Stimulated activated CD4-positive, alpha-beta T cell treated with anti-CD3 and anti-CD28 coated beads, TNF-alpha, amount 100 ng/mL, for 48 hours (primary cell): ENCODE measurements at places on chromosomes 1 and 21.

GRCh38 chr21:43306911-43307676 lies 119.8 kb downstream of the SIK1 start:
- no peak for DNase-seq

DNA sequence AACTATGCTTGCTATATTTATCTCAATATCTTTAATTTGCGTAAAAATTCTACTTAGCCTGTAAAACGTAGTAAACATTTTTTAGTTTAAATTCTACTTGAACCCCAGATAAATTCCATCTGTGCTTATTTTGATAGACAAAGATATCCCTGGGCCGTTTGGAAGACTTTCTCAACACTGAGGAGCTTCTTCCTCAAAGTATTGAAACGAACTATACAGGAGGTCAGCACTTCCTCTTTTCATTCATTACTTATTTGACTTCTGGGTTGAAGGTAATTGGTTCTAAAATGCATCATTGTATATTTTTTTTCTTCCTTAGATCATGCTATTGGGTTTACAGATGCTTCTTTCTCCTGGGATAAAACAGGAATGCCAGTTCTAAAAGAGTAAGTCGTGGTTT lies 74.7 kb downstream of the HSPA13 start:
- DNase-seq, result no peak

- DNase-seq, result no peak
These were observed 9.8 kb downstream of the ADAMTSL4 start for GRCh38 chr1:150558761-150559655.

GRCh38 chr1:80375662-80376061 lies 1369.1 kb upstream of the ADGRL4 start:
- no peak for DNase-seq

GRCh38 chr1:206923009-206923960 lies 1.5 kb upstream of the FCMR start:
- DNase-seq, result peak; percentile 70

DNA sequence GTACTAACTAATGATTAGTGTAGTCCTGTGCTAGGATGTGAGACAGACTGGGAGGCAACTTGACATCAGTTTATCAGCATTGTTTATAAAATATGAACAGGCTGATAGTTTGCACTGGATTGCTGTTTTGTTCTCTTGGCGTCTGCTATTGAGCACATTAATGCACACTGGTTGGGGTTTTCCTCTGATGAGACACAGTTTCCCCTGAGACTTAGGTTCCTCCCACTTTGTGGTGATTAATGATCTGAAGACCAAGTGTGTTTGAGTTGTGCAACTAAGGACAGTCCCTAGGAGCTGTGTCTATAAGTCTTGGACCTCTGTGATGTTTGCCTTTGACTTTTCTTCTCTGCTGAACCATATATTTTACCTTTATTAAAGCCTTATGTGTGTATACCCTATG lies 1015.4 kb downstream of the AMY1C start:
- no peak for DNase-seq

DNA sequence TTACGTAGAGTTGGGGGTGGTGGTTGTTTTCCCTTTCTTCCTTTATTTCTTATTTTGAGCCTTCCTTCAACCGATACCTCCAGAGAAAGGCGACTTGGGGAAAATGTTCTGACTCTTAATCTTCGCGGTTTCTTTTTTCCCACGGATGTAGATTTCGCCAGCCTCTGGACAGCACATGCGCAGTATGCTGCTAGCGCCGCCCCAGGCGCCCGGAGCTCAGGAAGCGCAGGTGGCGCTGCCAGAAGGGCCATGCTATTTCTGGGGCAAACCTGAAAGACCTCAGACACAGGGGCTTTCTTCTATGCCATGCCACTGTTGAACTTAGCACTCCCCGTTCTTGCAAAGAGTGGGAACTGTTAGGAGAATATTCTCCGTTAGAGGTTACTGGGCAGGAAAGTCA lies 392.1 kb downstream of the KIF26B start:
- DNase-seq, result no peak

- no peak for DNase-seq
These were observed 33.8 kb downstream of the PRSS38 start for GRCh38 chr1:227849251-227849650.
